ENCODE measurements at places on chromosomes 2 and 18.

GRCh38 chr2:183123959-183124221 lies 353 bp upstream of the NUP35 start:
- no peak for DNase-seq

GRCh38 chr18:1530650-1531049 lies 626.0 kb downstream of the ADCYAP1 start:
- DNase-seq: no peak

DNA sequence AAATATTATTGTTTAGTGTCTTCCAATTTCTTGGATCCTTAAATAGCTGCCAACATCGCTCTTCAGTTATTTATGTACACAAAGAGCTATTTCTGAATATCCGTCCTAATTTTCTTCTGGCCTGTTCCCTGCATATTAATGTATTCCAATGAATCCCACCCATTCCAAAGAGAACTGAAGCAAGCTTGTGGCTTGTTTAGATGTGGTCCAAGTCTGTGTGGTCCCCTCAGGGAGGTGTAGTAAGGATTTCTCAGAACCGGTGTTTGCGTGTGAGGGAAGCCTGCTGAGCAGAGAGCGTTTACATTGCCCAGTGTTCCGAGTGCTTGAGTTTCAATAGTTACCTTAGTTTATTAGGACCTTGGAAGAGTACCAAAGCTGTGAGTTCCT lies 25.1 kb upstream of the IL1R1 start:
- no peak for DNase-seq

DNA sequence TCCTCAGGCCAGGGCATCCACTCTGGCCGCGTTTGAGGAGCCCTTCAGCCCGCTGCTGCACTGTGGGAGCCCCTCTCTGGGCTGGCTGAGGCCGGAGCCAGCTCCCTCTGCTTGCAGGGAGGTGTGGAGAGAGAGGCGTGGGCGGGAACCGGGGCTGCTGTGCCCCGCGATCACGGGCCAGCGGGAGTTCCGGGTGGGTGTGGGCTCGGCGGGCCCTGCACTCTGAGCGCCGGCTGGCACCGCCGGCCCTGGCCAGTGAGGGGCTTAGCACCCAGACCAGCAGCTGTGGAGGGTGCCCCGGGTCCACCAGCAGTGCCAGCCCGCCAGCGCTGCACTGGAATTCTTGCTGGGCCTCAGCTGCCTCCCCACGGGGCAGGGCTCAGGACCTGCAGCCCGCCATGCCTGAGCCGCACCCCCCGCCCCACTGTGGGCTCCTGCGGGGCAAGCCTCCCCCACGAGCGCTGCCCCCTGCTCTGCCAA lies 1.9 kb upstream of the ABHD3 start:
- DNase-seq: no peak

- peak; percentile 10 for DNase-seq
Measured at GRCh38 chr2:31082002-31082401, 56.2 kb downstream of the GALNT14 start.

- peak; percentile 28 for DNase-seq
Measured at GRCh38 chr2:228916416-228917090, 354.5 kb downstream of the PID1 start.

- no peak for DNase-seq
Measured at GRCh38 chr2:66212749-66213148, 222.2 kb upstream of the MEIS1 start.

DNA sequence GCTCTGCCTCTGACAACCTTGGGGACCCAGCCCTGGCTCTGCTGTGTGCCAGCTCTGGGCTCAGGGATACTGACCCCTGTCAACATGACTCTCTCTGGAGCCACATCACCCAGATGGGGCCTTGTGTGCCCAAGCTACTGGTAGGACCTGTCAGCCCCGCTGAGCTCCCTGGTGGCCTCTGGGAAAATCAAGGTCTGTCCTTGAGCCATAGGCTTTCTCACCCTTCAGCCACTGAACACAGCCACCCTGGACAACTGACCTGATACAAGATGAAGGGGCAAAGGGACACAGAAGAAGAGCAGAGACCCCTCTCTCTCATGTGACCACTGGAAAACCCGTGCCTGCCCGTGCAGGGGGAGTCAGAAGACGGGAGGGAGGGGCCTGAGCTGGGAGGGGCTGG lies 7.8 kb downstream of the CCDC74A start:
- no peak for DNase-seq

GRCh38 chr2:30732376-30732775 lies 74.9 kb downstream of the CAPN13 start:
- no peak for DNase-seq

DNA sequence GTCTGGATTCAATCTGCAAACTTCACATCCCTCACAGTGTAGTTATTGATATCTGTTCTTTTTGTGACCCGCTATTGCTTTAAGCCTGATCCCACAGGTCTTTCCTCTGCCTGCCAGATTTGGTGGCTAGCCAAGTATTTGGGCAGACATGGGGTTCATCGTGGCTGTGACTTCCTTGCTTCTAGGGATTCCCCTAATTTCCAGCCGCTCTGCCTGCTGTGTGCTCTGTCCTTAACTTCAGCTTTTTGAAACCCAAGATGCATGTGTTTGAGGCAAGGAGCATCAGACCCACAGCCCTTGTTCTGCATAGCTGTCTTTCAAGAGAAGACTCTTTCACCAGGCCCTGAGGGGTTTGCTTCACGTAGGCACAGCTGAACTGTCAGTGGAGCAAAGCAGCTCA lies 54.2 kb downstream of the NCAPH start:
- no peak for DNase-seq

DNA sequence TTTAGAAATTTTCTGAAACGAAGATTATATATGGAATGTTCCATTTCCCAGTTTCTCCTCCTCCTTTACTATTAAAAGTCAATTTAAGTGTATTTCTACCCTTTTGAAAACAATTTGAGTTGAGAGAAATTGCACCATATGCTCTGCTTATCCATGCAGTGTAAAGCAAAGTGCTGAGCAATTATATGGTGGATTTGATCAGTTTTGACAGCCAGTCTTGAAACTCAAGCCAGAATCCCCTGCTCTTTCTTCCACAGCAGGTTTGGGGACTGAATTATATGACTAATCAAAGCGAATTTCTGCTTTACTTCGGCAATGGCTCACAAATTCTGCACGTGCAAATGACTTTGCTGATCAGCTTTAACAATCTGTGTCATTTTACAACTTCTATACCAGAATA lies 1183.6 kb downstream of the LRP1B start:
- no peak for DNase-seq

DNA sequence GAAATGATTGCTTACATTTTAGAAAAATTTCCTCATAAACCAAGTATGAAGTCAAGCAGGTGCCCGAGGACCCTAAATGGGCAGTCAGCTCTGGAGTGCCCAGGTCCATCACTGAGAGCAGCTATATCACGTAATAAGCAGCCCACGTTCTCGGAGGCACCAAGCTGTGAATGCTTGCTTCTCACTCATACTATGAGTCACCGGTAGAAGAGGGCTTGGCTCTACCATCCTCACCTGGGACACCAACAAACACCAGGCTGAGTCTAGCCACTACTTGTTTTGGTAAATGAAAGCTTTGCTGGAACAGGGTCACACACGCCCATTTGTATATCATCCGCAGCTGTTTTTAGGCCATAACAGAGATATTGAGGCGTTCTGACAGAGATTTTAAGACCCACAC lies 207.5 kb downstream of the SEPTIN10 start:
- no peak for DNase-seq

DNA sequence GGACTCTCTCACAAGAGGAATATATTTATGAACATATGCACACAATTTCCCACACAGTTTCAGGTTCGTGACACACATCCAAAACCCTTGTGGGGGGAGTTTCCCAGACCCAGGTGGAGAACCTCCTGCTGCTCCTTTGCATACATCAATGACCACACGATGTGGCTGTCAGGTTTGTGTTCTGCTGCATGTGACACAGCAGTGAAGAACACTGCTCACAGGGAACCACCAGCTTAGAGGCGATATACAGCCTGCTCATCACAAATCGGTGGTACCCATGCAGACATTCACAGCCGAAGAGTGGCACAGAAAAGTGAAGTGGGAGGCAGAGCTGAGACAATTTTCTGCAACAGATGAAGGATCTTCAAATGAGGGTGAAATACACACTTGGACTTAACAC lies 175.6 kb upstream of the ZFP36L2 start:
- DNase-seq: no peak

DNA sequence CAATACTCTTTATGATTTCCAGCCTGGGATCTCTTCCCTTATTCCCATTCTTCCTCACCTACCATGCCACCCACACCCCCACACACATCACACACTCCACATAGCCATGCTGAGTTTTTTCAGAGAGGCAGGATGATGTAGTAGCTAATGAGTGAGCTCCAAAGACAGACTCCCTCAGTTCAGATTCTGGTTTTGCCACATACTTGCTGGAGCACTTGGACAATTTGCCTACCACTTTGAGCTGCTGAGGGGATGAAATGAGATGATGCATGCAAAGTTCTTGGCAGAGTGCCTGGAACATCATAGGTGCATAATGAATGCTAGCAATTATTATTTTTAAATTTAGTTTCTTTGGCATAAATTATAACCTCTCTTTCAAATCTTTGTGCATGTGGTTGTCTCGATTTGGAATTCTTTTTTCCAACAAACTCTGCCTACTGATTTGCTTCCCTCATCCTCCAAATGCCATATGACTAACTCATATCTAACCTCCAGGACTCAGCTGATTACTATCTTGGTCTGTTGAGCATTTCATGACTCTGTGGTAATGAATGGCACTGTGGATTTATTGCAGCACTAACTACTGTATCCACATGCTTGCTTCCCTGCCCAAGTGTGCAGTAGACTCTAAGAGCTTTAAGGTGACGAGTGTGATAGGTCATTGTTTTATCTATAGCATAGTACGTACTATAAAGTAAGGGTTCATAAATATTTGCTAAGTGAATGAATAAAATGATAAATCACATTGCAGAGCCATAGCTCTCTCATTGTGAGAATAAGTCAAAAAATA lies 99.1 kb downstream of the TACR1 start:
- DNase-seq: peak; percentile 64

- DNase-seq: no peak
Measured at GRCh38 chr2:4269885-4270284, 566.5 kb downstream of the DCDC2C start.

GRCh38 chr2:150413910-150414309 lies 73.6 kb downstream of the RND3 start:
- DNase-seq: no peak

DNA sequence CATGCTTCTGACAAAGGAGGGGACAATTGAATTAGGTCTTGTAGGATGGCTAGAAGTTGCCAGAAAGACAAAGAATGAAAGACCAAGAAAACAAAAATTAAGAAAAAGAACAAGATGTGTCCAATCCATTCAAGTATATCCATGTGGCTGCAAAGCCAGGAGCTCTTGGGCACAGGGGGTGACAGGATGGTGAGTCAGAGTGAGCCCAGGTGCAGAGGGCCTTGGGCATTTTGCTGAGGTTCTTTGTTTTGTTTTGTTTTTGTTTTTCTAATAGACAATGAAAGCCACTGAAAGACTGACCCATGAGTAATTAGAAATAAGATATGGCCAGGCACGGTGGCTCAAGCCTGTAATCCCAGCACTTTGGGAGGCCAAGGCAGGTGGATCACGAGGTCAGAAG lies 104.6 kb upstream of the KLHL29 start:
- no peak for DNase-seq

- DNase-seq: peak; percentile 39
Measured at GRCh38 chr2:224449212-224450147, 47.6 kb upstream of the FAM124B start.

DNA sequence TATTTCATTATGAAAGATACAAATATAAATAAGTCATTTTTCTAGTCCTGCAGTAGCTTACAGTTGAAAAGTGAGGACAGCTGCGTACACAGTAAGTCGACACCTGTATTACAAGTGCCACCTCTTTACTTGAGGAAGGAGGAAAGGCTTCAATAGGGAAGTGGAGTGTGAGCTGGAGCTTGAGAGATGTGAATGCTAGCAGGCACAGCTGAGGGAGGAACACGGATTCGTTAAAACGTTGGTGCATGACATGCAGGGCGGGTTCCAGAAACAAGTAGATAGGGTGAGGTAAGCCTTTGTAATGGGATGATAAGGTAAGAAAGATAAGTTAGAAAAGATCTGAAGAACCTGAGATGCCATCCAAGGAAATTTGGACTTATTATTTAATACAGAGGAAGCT lies 98.1 kb upstream of the CSRNP3 start:
- DNase-seq: no peak

GRCh38 chr2:1512321-1513289 lies 99.3 kb downstream of the TPO start:
- DNase-seq: no peak

DNA sequence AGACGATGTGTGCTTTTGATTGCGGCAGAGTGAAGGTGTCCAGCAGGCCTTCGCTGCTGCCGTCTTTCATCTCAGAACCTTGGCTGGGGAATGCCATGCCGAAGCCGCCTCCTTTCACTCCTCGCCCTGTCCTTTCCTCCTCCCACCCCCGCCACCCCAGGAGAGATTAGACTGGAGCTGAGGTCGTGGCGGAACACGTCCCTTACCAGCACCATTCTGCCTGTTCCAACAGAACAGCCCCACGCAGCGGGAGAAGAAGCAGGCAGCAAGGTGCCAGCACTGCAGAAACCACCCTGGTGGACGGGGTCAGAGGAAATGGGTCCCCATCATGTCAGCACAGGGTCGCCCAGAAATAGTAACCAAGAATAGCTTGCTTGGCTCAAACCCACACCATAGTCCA lies 24.8 kb upstream of the RBM44 start:
- DNase-seq: no peak

DNA sequence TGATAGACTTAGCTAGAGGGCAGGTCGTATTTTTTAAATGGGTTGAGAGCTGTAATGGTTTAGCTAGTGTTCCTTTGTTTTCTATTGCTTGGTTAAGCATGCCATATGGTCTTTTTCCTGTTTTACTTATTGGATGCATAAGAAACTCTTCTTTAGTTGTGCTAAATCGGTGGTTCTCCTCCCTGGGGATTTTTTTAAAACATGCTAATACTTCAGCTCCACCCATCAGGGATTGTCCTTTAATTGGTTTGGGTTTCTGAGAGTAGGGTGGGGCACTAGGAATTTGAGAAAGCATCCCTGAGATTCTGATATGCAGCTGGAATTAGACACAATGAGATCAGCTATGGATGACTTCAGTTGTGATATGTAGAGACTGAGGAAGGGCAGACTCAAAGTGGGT lies 497.2 kb downstream of the THSD7B start:
- peak; percentile 14 for DNase-seq

DNA sequence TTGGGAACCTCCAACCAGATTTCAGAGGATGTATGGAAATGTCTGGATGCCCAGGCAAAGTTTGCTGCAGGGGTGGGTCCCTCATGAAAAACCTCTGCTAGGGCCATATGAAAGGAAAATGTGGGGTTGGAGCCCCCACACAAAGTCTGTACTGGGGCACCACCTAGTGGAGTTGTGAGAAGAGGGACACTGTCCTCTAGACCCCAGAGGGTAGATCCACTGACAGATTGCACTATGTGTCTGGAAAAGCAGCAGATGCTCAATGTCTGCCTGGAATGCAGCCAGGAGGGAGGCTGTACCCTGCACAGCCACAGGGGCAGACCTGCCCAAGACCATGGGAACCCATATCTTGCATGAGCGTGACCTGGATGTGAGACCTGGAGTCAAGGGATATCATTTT lies 573.7 kb upstream of the NXPH2 start:
- DNase-seq: no peak

GRCh38 chr2:31339696-31340095 lies 74.8 kb downstream of the XDH start:
- no peak for DNase-seq

Measured in adipocyte (in vitro differentiated cells).